ENCODE measurements at places on chromosomes 4 and X.

- no peak for DNase-seq
Observed at GRCh38 chr4:2824836-2825381, 18.7 kb upstream of the ADD1 start.

DNA sequence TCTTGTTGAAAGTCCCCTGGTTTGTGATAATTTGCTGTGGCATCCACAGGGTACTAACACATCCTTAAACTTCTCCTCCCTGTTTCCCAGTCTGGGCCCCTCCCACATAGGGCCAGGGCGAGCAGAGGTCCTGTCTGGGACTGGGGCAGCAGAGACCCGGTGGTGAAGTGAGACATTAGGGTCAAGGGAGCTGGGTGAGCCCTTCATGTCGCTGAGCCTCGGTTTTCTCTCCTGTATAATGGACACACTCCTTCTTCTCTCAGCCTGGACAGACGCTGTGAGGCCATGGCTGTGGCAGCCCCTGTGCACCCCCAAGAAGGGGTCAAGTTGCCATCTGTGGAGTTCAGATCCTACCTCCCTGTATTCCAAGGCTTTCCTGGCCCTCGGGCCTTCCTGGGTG lies 33.0 kb upstream of the HMX1 start:
- DNase-seq: no peak

GRCh38 chrX:111634823-111635729 lies 45.9 kb upstream of the ALG13 start:
- no peak for DNase-seq

DNA sequence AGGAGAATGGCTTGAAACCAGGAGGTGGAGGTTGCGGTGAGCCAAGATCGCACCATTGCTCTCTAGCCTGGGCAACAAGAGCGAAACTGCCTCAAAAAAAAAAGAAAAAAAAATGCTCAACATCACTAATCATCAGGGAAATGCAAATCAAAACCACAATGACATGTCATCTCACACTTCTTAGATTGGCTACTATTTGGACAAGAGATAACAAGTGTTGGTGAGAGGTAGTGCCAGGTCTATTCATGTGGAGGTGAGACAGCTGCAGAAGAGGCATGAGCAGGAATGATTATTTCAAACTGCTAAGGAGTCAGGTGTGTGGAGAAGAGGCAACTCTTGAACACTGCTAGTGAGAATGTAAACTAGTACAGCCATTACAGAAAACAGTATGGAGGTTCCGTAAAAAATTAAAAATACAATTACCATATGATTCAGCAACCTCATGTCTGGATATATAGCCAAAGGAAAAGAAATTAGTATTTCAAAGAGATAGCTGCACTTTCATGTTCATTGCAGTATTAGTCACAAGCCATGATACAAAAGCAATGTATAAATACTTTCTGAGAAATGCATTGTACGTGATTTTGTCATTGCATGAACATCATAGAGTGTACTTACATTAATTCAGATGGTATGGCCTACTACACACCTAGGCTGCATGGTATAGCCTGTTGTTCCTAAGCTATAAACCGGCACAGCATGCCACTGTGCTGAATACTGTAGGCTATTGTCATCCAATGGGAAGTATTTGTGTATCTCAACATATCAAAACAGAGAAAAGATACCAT lies 75.3 kb downstream of the TMEM144 start:
- no peak for DNase-seq

DNA sequence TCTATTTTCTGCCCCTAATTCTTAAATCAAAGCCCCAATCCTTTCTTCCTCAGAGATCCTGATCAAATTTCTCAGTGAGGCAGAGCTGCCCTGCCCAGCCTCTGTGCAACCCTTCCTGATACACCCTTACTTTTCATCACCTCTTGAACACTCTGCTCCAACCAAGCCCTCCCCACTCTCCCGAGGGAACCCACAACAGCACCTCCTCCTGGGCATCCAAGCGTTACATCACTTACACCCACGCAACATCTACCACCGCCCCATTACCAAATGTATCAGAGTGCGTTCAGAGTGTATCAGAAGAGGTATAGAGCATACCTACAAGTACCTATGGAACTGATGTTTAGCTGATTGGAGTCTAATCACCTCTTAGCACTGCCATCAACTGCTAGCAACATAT lies 186.5 kb downstream of the RAP1GDS1 start:
- DNase-seq: peak; percentile 31

- DNase-seq: peak; percentile 45
Observed at GRCh38 chr4:173332963-173333657, 1.0 kb downstream of the HMGB2 start.
